ENCODE measurements at places on chromosomes 6 and 20. TPM values are rescaled to one million over a fixed set of nuclear protein-coding genes. Genes with fewer than 3 reads are reported as not detected.

Gene GPR6
- not detected for total RNA-seq

Gene PDE10A
- total RNA-seq, result 18.9 TPM

Gene CFB
- 1.3 TPM for total RNA-seq

Gene SLC12A5
- total RNA-seq, result under 0.01 TPM
